Stimulated activated CD8-positive, alpha-beta memory T cell treated with anti-CD3 and anti-CD28 coated beads, Interleukin-4, amount 100 ng/mL, for 48 hours (primary cell): ENCODE measurements at places on chromosomes 11 and 22.

DNA sequence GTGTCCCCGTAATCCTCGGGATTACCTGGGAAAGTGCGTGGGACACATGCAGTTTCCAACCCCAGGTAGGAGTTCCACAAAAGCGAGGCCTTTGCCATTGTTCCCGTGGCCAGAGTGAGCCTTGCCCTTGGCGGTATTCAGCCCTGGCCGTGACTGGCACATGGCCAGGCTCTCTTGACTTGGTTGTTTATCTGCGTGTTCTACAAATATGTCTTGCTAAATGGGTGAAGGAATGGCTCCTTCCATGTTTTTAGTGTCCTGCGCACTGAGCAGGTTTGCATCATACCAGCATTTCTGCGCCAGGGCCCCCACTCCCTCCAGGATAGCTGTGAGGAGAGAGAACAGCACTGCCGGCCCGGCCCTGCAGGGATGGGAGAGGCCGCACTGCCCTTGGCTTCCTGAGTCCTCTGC, 20.0 kb downstream of the POLR3H start:
- DNase-seq = no peak

GRCh38 chr11:68977781-68978625, 2.8 kb downstream of the MRGPRD start:
- no peak for DNase-seq

GRCh38 chr22:44882226-44882905, 127.4 kb downstream of the PHF21B start:
- no peak for DNase-seq

GRCh38 chr11:116071241-116071640, 567.0 kb upstream of the CADM1 start:
- DNase-seq = no peak
